ENCODE measurements at places on chromosomes 1 and 21. TPM values are rescaled to one million over a fixed set of nuclear protein-coding genes. Genes with fewer than 3 reads are reported as not detected.

INAVA gene
- total RNA-seq = 35.7 TPM

DPYD gene
- 13.3 TPM for total RNA-seq

OXCT2 gene
- 0.22 TPM for total RNA-seq

SPRR2F gene
- 54.4 TPM for total RNA-seq

APCS gene
- not detected for total RNA-seq

TAS1R1 gene
- total RNA-seq = not detected

DNA sequence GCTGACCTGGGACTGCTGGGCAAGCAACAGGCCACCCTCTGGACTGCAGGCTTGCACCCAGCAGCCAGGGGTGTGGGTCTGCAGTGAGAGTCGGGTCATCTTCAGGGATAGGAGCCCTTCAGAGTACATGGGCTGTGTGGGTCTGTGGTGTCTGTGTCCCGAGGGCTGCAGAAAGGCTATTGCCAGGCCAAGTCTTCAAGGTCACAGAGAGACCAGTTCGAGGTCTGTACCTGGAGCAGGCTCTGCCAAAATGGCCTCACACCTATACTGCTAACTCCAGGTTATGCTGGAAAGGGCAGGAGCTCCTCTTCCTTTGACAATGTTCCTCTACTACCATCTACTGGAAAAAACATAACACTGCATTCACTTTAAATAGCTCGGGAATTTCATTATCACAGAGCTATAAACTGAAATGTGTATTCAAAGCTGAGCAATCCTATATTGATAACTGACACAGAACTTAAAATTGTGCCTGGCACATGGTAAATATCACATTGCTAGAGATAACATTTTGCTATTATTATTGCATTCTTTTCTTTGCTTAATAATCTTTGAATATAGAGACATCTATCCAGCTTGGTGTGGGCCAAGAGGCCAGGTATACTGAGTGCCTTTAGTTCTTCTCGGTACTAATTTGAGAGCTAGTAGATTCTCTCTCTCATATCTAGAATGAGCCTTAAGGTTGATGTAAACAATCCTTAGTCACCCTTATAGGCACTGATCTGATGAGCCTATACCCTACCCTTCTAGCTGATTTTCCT, 6.9 kb upstream of the DNAH14 start:
- no peaks in the 10 kb centered on the region for H3K27me3 ChIP-seq
- H3K4me3 ChIP-seq = no peak overlapping the region
- H3K27ac ChIP-seq = no peak overlapping the region
- no peak for DNase-seq
- no peaks in the 10 kb centered on the region for H3K36me3 ChIP-seq
- H3K4me1 ChIP-seq = peaks cover 5% of the 10 kb centered on the region

- no peaks in the 10 kb centered on the region for H3K36me3 ChIP-seq
- peaks cover 3% of the 10 kb centered on the region for H3K4me1 ChIP-seq
- H3K4me3 ChIP-seq = no peak within 1 kb of the TSS
- DNase-seq = no peak
- H3K27me3 ChIP-seq = no peaks in the 10 kb centered on the region
- H3K27ac ChIP-seq = no peak within 1 kb of the TSS
Measured at GRCh38 chr1:1331068-1331965, at the start of gene TAS1R3. TAS1R3 (plus strand) TSS chr1:1331280; CDS start chr1:1331346, 66 bp downstream.

- H3K27ac ChIP-seq = peak overlapping the region; percentile 78
- H3K4me3 ChIP-seq = peak overlapping the region; percentile 36
- DNase-seq = no peak
- peaks cover 2% of the 10 kb centered on the region for H3K27me3 ChIP-seq
Measured at GRCh38 chr1:109253803-109254620, 4.7 kb downstream of the CELSR2 start.

DNA sequence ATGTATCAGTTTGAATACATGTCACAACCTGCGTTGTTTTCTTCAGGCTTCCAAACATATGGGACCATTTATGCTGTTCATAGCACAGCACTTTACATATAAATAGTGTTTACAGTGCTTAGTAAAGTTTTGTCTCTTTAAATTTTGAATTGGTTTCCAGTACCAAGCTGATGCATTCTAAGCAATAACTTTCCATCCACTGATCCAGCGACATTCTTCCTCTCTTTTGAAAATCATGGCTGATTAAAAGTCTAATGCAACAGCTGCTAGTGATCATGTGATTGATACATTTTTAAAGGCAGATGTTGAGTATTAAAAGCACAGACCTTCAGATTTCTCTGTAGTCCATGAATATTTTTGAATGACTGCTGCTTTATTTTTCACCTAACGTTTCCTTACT, 154.9 kb downstream of the PTPRC start:
- H3K4me3 ChIP-seq = no peak overlapping the region
- no peak overlapping the region for H3K27ac ChIP-seq
- no peaks in the 10 kb centered on the region for H3K27me3 ChIP-seq
- peaks cover 14% of the 10 kb centered on the region for H3K36me3 ChIP-seq

- no peak for DNase-seq
- H3K27ac ChIP-seq = no peak overlapping the region
- H3K4me3 ChIP-seq = no peak overlapping the region
- H3K27me3 ChIP-seq = no peaks in the 10 kb centered on the region
- H3K36me3 ChIP-seq = peaks cover 62% of the 10 kb centered on the region
- H3K4me1 ChIP-seq = peaks cover 5% of the 10 kb centered on the region
Measured at GRCh38 chr1:212958175-212958574, 7.8 kb downstream of the VASH2 start.

GRCh38 chr1:27940297-27940696, 5.5 kb downstream of the SMPDL3B start:
- peaks cover 7% of the 10 kb centered on the region for H3K4me1 ChIP-seq
- no peak overlapping the region for H3K4me3 ChIP-seq
- no peaks in the 10 kb centered on the region for H3K36me3 ChIP-seq

GRCh38 chr1:8211883-8212579, 105.9 kb upstream of the SLC45A1 start:
- no peak for DNase-seq
- H3K4me1 ChIP-seq = peaks cover 58% of the 10 kb centered on the region
- no peak overlapping the region for H3K4me3 ChIP-seq
- H3K27ac ChIP-seq = peak overlapping the region; percentile 94

DNA sequence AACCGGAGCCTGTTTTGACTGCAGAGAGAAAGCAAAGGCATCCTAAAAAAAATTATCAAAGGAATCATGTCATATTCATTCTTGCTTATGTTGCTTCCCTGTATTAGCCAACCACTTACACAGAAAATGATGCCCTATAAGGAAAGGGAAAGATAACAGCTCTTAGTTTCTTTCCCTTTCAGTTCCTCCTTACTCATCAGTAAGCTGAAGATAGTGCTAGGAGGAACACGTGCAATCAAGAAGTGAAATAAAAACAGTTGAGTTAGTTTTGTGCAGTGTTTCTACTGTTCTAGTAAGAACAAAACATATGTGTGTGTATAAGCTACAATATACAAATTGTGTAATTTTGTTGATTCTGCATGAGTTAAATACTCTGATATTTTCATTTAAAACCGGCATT, 45.3 kb upstream of the MTF2 start:
- no peak overlapping the region for H3K27ac ChIP-seq
- H3K4me3 ChIP-seq = no peak overlapping the region
- no peaks in the 10 kb centered on the region for H3K36me3 ChIP-seq
- DNase-seq = no peak
- no peaks in the 10 kb centered on the region for H3K4me1 ChIP-seq

DNA sequence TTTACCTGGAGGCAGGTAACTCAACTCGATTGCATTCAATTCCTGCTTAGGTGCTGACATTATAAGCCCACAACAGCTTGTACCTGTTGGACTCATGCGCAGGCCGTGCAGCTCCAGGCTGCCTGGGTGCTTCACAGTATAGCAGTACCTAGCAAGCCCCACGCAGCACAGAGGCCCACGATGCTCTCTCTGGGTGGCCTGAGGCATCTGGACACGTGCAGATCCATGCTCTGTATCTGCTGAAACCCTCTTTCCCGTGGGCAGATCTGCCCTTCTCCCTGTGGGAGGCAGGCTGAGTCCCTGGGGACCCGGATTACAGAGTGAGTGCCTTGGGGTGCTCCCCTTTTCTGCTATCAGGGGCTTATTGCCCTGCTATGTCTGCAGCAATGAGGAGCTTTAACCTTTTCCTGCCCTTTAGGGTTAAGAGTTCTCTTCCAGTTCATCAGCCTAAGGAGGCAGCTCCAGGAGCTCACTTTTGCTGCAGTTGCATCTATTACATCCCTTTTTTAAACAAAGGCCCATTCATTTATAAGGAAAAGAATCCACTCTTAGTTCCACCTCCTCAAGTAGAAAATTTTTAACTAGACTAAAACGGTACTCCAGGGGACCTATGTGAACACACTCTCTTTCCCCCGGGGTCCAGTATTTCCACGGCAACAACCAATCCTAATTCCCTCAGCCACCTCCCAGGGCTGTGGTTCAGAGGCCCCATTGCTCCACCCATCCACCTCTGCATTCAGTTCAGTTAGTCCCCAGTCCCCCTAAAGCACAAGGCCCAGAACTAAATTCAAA, 19.3 kb downstream of the ITPKB start:
- no peak for DNase-seq
- no peaks in the 10 kb centered on the region for H3K36me3 ChIP-seq
- peaks cover 20% of the 10 kb centered on the region for H3K4me1 ChIP-seq
- H3K27ac ChIP-seq = no peak overlapping the region

GRCh38 chr1:199204231-199204630, 565.4 kb downstream of the PTPRC start:
- H3K4me1 ChIP-seq = no peaks in the 10 kb centered on the region
- H3K27me3 ChIP-seq = no peaks in the 10 kb centered on the region
- H3K27ac ChIP-seq = no peak overlapping the region

DNA sequence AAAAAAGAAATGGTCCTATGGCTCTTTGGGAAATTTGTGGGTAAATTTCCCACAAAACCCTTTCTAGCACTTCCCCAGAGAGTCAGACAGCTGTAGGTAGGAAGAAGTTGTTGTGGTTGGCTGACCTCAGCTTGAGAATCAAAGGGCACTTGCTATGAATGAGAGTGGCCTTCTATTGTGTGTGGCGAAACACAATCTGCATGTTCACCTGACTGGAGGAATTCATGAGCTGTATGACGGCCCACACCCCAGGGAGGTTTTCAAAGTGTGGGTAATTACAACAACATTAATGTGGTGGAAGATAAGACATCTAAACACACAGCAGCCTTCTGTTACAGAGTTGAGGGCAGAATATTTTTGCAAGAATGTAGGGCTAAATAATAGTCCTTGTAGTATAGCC, 38.8 kb downstream of the NGF start:
- H3K27me3 ChIP-seq = no peaks in the 10 kb centered on the region
- H3K36me3 ChIP-seq = peaks cover 2% of the 10 kb centered on the region
- DNase-seq = no peak
- H3K27ac ChIP-seq = peak overlapping the region; percentile 44
- H3K4me1 ChIP-seq = peaks cover 39% of the 10 kb centered on the region

DNA sequence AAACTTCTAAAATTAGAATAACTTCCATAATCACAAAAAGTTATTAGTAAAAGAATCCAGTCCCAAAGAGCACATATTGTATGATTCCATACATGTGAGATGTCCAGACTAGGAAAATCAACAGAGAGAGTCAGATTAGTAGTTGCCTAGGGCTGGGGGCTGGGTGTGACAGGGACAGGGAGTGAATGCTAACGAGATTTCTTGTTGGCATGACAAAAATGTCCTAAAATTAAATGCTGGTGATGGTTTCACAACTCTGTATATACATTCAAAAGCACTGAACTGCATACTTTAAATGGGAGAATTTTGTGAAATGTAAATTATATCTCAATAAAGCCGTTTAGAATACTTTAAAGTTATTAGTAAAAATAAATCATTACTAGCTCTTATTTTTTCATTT, 92.2 kb downstream of the SLC44A5 start:
- no peak for DNase-seq
- no peaks in the 10 kb centered on the region for H3K27me3 ChIP-seq

- no peak for DNase-seq
- no peaks in the 10 kb centered on the region for H3K27me3 ChIP-seq
- peaks cover 23% of the 10 kb centered on the region for H3K36me3 ChIP-seq
Measured at GRCh38 chr1:89001510-89001909, 9.1 kb upstream of the KYAT3 start.

- H3K4me1 ChIP-seq = peaks cover 11% of the 10 kb centered on the region
- peaks cover 5% of the 10 kb centered on the region for H3K36me3 ChIP-seq
- H3K27me3 ChIP-seq = peaks cover 6% of the 10 kb centered on the region
- no peak overlapping the region for H3K4me3 ChIP-seq
- H3K27ac ChIP-seq = no peak overlapping the region
- no peak for DNase-seq
Measured at GRCh38 chr1:225909477-225909876, 14.6 kb downstream of the PYCR2 start.

- H3K27ac ChIP-seq = peak overlapping the region; percentile 64
- no peak for DNase-seq
- no peak overlapping the region for H3K4me3 ChIP-seq
- peaks cover 67% of the 10 kb centered on the region for H3K4me1 ChIP-seq
Measured at GRCh38 chr1:214518361-214518760, 33.0 kb downstream of the PTPN14 start.

GRCh38 chr1:153357853-153358690, at the start of gene S100A9:
S100A9 (plus strand) TSS chr1:153357854; CDS start chr1:153358284, 430 bp downstream.
- no peaks in the 10 kb centered on the region for H3K27me3 ChIP-seq
- no peak within 1 kb of the TSS for H3K27ac ChIP-seq
- no peaks in the 10 kb centered on the region for H3K4me1 ChIP-seq
- no peak within 1 kb of the TSS for H3K4me3 ChIP-seq
- DNase-seq = no peak

DNA sequence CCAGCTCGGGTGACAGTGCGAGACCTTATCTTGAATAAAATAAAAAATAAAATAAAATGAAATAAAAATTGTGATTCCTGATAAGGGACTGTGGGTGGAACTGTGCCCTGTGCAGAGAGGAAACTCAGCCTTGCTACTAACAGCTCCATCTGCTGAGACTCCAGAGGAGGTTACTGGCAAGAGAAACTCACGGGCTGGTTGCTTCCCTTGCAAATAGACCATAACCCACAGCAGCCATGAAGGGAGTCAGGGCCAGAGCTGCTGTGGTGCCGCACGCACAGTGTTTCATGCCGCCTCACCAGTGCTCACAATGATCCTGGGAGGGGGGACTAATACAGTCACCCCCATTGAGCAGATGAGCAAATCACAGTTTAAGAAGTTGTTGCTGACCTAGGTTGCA, 13.7 kb downstream of the ZBTB17 start:
- H3K36me3 ChIP-seq = peaks cover 8% of the 10 kb centered on the region
- no peak for DNase-seq
- no peak overlapping the region for H3K27ac ChIP-seq
